H1 (cell line): ENCODE measurements at places on chromosomes 4 and X. TPM values are rescaled to one million over a fixed set of nuclear protein-coding genes. Genes with fewer than 3 reads are reported as not detected.

The PSAPL1 gene
- 0.03 TPM in 2 replicates for polyA plus RNA-seq

The AMELX gene
- not detected in 2 replicates for polyA plus RNA-seq

The SLC7A11 gene
- 5.9 and 6.6 TPM in 2 replicates for polyA plus RNA-seq

The RAB40AL gene
- polyA plus RNA-seq = 0.27 and 0.55 TPM in 2 replicates

The GDI1 gene
- 136 and 186 TPM in 2 replicates for polyA plus RNA-seq

The RAB41 gene
- polyA plus RNA-seq = not detected in 2 replicates

The KIF4A gene
- 8.4 and 10.9 TPM in 2 replicates for polyA plus RNA-seq

The MAGEB1 gene
- 0.05 and 0.08 TPM in 2 replicates for polyA plus RNA-seq

- no peak for DNase-seq
- no peak overlapping the region for H3K4me3 ChIP-seq
- no peak overlapping the region for H3K27ac ChIP-seq
- H3K4me1 ChIP-seq = no peaks in the 10 kb centered on the region
- H3K36me3 ChIP-seq = no peaks in the 10 kb centered on the region
Measured at GRCh38 chr4:130591091-130591490, 1495.1 kb downstream of the C4orf33 start.

- H3K4me1 ChIP-seq = peaks cover 2% of the 10 kb centered on the region; the same call in 1 of the 2 replicates
- H3K27ac ChIP-seq = no peak overlapping the region
- H3K27me3 ChIP-seq = no peaks in the 10 kb centered on the region
- DNase-seq = no peak
- H3K4me3 ChIP-seq = no peak overlapping the region
- no peaks in the 10 kb centered on the region for H3K36me3 ChIP-seq
Measured at GRCh38 chr4:169657470-169658107, 37.2 kb downstream of the CLCN3 start.

GRCh38 chrX:137236837-137237236, 203.0 kb upstream of the GPR101 start:
- no peaks in the 10 kb centered on the region for H3K4me1 ChIP-seq
- no peaks in the 10 kb centered on the region for H3K36me3 ChIP-seq
- no peak overlapping the region for H3K27ac ChIP-seq
- DNase-seq = no peak
- H3K27me3 ChIP-seq = no peaks in the 10 kb centered on the region
- no peak overlapping the region for H3K4me3 ChIP-seq

GRCh38 chr4:77183777-77184420, 26.9 kb downstream of the CCNG2 start:
- DNase-seq = no peak
- H3K27ac ChIP-seq = no peak overlapping the region
- H3K27me3 ChIP-seq = no peaks in the 10 kb centered on the region
- H3K36me3 ChIP-seq = no peaks in the 10 kb centered on the region
- H3K4me1 ChIP-seq = no peaks in the 10 kb centered on the region; the same call in 1 of the 2 replicates

DNA sequence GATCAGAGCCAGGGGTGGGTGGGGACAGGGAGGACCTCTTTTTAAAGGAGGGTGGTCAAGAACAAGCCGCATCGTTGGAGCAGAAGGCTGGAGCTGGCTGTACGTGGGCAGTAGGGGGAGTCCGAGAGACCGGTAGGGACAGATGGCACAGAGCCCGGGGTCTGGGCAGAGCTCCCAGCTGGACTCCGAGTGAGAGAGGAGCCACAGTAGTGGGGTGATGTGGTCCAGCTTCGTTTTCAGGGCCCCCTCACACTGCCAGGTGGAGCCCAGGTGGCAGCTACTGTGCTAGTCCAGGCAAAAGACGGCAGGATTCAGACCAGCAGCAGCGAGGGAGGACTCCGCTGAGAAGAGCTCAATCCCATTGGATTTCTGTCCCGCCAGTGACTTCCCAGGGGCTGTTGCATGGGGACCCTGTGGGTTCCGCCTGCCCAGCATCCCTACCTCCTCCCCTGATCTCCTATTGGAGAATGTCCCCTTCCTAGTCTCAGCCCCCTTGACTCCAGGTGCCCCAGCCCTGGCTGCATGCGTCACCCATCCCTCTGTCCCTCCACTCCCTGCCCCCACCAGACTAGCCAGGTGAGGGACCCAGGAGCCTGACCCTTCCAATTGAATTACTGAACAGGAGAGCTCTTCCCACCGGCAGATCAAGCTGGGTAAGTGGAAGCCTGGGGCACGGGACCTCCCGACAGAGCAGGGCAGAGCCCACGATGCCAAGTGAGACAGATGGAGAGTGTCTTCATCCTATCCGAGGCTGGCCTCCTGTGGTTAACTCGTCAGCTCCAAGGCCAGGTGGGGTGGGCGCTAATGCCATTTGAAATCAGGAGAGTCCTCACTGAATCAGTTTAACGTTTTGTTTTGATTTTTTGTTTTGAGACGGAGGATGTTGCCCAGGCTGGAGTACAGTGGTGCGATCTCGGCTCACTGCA, 2.9 kb downstream of the ARHGAP4 start:
- H3K27me3 ChIP-seq = no peaks in the 10 kb centered on the region
- peaks cover 3% of the 10 kb centered on the region for H3K4me1 ChIP-seq
- DNase-seq = no peak
- no peaks in the 10 kb centered on the region for H3K36me3 ChIP-seq
- no peak overlapping the region for H3K27ac ChIP-seq

DNA sequence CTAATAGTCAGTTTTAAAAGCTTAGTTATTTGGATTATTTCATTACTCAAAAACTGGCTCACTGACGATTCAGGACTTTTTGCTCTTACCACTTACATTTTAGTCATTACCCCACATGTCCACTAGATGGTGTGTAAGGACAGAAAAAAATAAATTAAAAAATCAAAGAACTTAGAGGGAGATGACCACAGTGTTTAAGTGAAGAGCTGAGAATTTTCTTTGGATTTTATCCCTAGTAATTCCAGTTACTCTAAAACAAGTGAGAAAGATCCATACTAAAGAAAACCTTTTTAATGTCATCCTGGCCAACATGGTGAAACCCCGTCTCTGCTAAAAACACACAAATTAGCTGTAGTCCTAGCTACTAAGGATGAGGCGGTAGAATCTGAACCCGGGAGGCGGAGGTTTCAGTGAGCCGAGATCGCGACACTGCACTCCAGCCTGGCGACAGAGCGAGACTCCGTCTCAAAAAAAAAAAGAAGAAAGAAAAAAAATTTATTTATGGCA, 26.4 kb upstream of the TMPRSS11B start:
- H3K4me1 ChIP-seq = peaks cover 7% of the 10 kb centered on the region; the same call in 1 of the 2 replicates
- no peaks in the 10 kb centered on the region for H3K36me3 ChIP-seq
- H3K27ac ChIP-seq = no peak overlapping the region
- no peak for DNase-seq

DNA sequence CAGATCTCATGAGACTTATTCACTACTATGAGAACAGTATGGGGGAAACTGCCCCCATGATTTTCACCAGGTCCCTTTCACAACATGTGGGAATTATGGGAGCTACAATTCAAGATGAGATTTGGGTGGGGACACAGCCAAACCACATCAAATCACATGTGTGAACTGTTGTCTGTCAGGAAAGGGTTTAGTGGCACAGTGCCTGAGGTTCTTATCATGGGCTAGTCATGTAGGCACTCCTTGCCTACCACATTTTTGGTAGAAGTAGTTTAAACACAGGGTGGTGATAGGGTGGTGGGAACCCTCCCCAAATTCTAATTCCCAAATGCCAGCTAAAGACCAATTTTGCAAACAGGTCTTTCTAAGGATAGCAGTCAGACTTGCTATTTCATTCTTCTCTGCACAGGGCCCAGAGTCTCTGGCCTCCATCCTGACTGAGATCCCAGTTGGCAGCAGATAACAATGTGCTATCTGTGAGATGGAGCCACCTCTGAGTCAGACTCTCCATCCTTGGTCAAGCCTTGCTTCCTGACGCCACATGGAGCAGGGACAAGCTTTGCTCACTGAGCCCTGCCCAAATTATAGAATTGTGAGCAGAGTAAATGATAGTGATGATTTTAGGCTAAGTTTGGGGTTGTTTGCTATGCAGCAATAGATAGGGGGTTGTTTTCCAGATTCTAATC, 33.5 kb upstream of the SETD7 start:
- H3K4me3 ChIP-seq = no peak overlapping the region
- no peak for DNase-seq
- H3K27me3 ChIP-seq = no peaks in the 10 kb centered on the region; the same call in 1 of the 2 replicates
- H3K4me1 ChIP-seq = no peaks in the 10 kb centered on the region
- no peaks in the 10 kb centered on the region for H3K36me3 ChIP-seq
- H3K27ac ChIP-seq = no peak overlapping the region

DNA sequence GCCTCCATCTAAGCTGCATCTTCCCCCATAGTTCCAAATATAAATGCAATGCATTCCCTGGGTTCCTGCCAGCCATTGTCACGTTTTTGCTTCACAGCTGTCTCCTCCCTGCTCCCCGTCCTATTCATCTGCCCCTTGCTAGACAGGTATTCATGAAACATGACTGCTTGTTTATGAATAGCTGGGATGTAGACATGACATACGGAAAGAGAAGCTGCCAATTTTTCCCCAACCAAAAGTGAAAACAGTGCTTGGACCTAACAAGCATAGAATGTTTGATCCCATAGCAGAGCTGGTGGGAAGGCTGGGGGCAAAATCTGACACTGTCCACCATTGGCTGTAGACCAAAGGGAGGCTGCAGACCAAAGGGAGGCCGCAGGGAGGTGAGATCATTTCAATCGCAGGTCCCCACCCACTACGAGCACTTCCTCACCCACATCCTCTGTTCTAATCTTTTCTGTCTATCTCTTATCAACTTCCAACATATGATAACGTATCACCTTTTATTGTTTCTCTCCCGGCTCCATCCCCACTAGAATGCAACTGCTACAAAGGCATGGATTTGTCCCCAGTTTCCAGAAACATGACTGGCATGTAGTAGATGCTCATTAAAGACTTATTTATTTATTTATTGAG, 8.5 kb upstream of the GYG2 start:
- no peaks in the 10 kb centered on the region for H3K36me3 ChIP-seq
- H3K4me1 ChIP-seq = no peaks in the 10 kb centered on the region
- H3K27ac ChIP-seq = no peak overlapping the region

DNA sequence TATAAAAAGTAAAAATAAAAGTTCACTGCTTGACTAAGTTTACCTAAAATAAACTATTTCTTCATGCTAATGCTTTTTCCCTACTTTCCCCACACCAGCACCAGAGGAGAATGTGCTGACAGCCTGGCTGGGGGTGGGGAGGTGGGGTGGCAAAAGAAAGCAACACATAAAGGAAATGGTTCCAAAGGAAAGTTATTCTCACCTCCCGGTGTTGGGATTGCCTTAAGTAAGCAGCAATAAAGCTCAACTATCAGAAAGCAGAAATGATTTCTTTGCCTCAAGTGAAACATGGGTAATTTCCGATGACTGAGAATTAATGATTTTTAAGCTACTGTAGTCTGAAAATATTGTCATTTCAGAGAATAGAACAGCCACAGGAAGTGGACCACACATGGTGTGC, 84.5 kb upstream of the DKK2 start:
- DNase-seq = no peak
- H3K4me3 ChIP-seq = no peak overlapping the region
- no peak overlapping the region for H3K27ac ChIP-seq
- H3K36me3 ChIP-seq = no peaks in the 10 kb centered on the region
- H3K27me3 ChIP-seq = no peaks in the 10 kb centered on the region

DNA sequence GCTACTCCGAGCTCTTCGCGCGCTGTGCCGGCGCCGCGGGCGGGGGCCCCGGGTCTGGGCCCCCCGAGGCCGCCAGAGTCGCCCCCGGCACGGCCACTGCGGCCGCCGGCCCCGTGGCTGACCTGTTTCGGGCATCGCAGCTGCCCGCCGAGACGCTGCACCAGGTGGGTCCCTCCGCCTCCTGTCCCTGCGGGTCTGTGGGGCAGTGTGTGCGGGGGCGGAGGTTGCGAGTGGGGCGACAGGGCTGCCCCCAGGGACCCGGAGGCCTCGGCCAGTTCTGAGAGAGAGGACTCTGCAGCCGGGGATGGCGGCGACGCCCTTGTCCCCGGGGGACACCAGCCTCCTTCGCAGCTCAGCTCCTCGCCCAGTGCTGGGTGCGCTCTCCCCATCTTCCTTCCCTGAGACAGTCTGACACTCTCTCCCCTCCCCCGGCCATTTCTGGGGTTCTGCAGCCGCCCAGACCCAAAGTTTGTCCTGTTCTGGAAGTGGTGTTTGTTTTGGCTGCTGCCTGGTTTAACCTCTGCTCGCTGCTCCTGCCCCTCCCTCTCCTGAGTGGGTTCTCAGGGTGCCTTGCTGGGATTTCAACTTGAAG, 609 bp downstream of the REPS2 start:
- H3K4me1 ChIP-seq = no peaks in the 10 kb centered on the region
- no peaks in the 10 kb centered on the region for H3K36me3 ChIP-seq
- H3K27ac ChIP-seq = no peak overlapping the region
- DNase-seq = no peak
- H3K27me3 ChIP-seq = no peaks in the 10 kb centered on the region

GRCh38 chrX:14491689-14492088, 37.6 kb upstream of the GLRA2 start:
- no peak for DNase-seq
- H3K36me3 ChIP-seq = no peaks in the 10 kb centered on the region
- H3K4me3 ChIP-seq = no peak overlapping the region
- H3K27ac ChIP-seq = no peak overlapping the region
- H3K27me3 ChIP-seq = no peaks in the 10 kb centered on the region

DNA sequence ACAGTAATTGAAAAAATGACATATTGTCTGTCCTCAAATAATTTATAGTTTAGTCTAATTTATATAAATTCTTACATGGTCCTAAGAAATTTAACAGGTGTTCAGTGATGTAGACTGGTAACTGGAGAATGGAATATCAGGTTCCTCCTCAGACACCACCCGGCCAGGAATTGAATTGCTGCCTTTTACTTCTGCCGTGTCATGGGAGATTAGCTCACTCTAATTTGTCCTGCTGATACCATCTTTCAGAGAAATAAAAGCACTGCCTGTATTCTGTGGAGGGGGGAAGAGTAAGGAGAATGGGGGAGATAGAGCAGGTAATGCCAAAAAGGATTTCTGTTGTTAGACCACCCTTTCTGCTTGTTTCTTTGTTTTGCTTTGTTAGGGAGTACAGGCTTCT, 125.2 kb upstream of the KLHL4 start:
- H3K27ac ChIP-seq = no peak overlapping the region
- H3K36me3 ChIP-seq = no peaks in the 10 kb centered on the region
- no peak overlapping the region for H3K4me3 ChIP-seq
- no peak for DNase-seq

- no peak overlapping the region for H3K27ac ChIP-seq
- DNase-seq = peak; percentile 57
- H3K36me3 ChIP-seq = no peaks in the 10 kb centered on the region
- no peak overlapping the region for H3K4me3 ChIP-seq
Measured at GRCh38 chrX:137166591-137166990, 132.8 kb upstream of the GPR101 start.

- DNase-seq = no peak
- H3K4me1 ChIP-seq = peaks cover 3% of the 10 kb centered on the region
- no peak overlapping the region for H3K27ac ChIP-seq
- no peak overlapping the region for H3K4me3 ChIP-seq
- no peaks in the 10 kb centered on the region for H3K27me3 ChIP-seq
Measured at GRCh38 chrX:13649838-13650237, 3.1 kb upstream of the TCEANC start.

- no peak overlapping the region for H3K27ac ChIP-seq
- no peaks in the 10 kb centered on the region for H3K36me3 ChIP-seq
- H3K27me3 ChIP-seq = no peaks in the 10 kb centered on the region
- no peak overlapping the region for H3K4me3 ChIP-seq
Measured at GRCh38 chrX:15579778-15580747, 20.7 kb downstream of the ACE2 start.

DNA sequence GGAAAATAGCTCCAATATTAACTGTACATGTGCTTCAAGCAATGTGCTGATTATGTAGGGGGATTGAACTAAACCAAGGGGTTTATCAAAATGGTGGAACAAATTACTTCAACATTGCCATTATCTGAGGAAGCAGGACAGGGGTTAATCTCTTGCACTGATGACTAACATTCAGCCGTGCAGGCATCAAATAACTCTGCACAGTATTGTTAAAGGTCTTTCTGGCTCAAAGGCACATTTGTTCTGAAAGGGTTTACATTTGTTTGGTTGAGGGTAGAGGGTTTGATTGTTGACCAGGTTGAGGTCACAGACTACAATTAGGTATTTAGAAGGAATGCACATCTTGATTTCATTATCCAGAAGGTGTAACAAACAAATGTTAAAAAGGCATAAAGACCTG, 32.2 kb upstream of the CCSER1 start:
- no peak for DNase-seq
- no peaks in the 10 kb centered on the region for H3K4me1 ChIP-seq
